ENCODE measurements at places on chromosomes 3 and 15. TPM values are rescaled to one million over a fixed set of nuclear protein-coding genes. Genes with fewer than 3 reads are reported as not detected.
A peak's percentile ranks its signal among the peaks of the same experiment; 100 is the strongest.

DNA sequence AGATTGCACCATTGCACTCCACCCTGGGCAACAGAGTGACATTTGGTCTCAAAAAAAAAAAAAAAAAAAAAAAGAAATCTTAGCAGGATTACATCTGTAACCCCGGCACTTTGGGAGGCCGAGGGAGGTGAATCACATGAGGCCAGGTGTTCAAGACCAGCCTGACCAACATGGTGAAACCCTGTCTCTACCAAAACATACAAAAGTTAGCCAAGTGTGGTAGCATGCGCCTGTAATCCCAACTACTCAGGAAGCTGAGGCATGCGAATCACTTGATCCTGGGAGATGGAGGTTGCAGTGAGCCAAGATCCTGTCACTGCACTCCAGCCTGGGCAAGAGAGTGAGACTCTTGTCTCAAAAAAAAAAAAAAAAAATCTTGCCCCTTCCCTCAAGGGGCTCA, 40.4 kb downstream of the LIPC start:
- no peak for DNase-seq

Gene CADM2
- 11.6 TPM for total RNA-seq

- no peak for DNase-seq
Observed at GRCh38 chr15:68054628-68055223, 611 bp downstream of the PIAS1 start.

DNA sequence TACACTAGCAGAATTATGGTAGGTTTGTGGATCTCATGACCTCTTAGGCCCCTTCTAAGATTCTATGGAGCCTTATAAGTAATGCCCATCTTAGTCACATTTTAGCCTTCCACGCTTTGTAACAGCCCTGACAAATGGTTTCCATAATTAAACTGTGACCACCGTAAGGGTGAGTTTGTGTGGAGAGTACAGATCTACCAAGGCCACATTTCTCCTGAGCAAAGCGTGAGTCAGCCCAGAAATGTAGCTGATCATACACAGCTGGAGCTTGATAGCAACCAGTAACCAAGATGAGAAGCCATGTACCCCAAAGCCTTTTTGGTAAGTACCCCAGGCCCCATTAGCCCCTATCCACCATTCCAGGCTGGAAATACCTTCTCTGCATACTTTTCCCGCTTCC, 31.7 kb downstream of the CHAC1 start:
- no peak for DNase-seq

DNA sequence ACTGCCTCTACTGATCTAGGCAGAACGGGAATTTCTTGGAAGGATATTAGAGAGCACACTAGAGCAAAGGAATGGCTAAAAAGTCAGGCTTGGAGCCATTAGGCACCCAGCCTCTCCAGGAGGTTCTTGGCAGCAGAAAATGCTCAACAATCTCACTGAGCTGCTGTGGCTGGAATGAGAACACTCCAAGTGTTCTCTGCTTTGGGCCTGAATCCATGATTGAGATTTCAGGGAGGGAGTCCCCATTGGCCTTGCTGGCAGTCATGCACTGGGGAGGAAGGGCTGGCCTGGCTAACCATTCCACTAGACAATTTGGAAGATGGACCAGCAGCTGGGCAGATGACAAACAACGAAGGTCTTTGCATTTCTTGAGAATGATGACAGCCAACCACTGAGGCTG, 362.6 kb downstream of the SHQ1 start:
- no peak for DNase-seq

GRCh38 chr3:82824491-82824890, 1063.0 kb upstream of the GBE1 start:
- no peak for DNase-seq

Gene TIMP4
- 26.7 TPM for total RNA-seq

Gene SEMA4B
- total RNA-seq, result 30.7 TPM

- no peak for DNase-seq
Observed at GRCh38 chr3:101618726-101619125, 44.7 kb downstream of the PCNP start.

DNA sequence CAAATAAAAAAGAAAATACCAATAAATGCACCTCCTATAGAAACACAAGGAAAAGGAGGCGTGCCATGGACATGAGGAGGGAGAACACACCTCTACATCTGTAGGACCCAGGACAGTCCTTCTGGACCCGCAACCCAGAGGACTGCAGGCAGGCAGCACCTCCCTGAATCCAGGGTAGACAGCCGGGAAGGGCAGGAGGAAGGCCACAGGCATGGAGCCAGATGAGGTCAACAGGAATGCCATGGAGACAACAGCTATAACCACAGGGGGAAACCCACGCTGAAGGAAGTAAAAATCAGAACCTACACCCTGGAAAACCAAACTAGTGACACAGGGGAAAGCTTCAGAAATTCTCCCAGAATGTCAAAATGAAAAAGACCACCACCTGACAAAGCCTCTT, 248.8 kb upstream of the NSMCE3 start:
- DNase-seq, result peak; percentile 72

Gene KCNAB1
- total RNA-seq, result 0.83 TPM

Gene TXNRD3
- 12.8 TPM for total RNA-seq

Gene MCF2L2
- total RNA-seq, result 1.0 TPM

DNA sequence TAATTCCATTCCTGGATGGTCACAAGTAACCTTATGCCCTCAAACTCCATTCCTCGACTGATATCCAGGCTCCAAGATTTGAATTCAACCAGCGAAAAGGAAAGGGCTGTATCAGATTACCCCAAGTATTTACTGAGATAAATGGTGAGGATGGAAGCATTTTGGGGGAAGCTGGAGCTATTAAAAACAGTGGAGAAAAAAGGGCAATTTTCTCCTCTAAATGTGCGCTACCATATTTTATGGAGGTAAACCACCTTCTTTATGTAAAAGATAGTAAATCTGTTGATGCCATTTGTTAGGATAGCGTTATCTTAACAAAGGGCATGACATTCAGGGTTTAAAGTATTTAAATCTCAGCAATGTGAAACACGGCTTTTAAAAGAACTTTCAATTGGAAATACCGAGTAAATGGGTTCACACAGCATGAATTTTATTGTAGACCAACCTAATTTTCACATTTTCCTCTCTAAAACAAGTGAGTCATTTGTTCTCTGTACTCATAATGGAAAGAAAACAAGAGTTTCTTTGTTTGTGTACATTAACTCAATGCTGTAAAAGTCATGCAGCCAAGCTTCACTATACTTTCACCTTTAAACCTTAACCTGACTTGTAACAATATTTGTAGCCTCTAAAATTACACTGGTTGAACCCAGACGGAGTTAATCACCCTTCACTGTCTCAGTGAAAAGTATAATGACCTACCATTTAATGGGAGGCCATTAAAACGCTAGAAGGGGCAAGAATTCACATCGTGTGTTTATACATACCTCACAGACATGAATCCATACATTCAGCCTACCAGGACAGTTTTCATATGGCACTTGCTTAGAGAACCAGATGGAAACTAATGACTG, 773.4 kb downstream of the ROBO1 start:
- no peak for DNase-seq

Gene RTF1
- total RNA-seq, result 37.3 TPM

Gene CCNB2
- not detected for total RNA-seq

Gene GOLGA6D
- total RNA-seq, result not detected

- DNase-seq, result no peak
Observed at GRCh38 chr15:74531144-74531811, 9.7 kb upstream of the ARID3B start.

Gene MRPS11
- total RNA-seq, result 44.9 TPM

DNA sequence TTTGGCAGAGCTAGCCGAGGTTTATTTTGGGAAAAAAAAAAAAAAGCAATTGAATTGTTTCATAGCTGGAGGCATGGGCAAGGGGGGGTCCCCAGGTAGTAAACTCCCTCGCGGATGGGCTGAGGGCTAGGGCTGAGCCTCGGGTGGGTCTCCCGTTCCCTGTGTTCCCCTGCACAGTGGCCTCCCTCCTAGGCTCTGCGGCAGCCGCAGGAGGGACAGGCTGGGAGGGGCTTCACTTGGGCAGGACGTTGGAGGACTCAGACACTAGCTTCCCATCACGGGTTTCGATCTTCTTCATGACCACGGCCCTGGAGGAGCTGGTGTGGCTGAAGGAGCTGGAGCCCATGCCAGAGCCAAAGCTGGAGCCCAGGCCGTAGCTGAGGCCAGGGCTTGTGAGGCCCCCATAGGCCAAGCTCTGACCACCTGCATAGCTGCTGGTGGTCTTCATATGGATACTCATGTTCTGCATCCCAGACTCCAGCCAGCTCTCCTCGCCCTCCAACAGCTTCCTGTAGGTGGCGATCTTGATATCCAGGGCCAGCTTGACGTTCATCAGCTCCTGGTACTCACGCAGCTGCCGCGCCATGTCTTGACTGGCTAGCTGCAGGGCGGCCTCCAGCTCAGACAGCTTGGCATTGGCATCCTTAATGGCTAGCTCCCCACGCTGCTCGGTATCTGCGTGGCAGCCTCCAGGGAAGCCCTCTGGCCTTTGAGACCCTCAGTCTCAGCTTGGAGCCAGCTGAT, 64.0 kb upstream of the CDAN1 start:
- DNase-seq, result no peak

DNA sequence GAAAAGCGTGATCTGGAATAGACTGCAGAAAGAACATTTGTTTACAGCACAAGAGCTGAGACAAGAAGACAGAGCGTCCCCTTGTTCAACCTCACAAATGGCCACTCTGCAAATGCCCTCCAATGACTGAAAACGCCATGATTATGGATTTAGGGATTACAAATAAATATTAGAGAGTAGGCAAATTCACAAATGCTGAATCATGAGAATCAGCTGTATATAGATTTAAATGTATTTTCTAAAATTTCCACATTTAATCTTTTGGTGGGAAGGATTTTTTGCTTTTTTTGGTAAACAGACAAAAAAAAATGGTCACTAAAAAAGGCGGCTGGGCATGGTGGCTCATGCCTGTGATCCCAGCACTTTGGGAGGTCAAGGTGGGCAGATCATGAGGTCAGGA, 10.6 kb upstream of the POLG start:
- DNase-seq, result no peak

Gene C3orf70
- total RNA-seq, result 34.9 TPM

DNA sequence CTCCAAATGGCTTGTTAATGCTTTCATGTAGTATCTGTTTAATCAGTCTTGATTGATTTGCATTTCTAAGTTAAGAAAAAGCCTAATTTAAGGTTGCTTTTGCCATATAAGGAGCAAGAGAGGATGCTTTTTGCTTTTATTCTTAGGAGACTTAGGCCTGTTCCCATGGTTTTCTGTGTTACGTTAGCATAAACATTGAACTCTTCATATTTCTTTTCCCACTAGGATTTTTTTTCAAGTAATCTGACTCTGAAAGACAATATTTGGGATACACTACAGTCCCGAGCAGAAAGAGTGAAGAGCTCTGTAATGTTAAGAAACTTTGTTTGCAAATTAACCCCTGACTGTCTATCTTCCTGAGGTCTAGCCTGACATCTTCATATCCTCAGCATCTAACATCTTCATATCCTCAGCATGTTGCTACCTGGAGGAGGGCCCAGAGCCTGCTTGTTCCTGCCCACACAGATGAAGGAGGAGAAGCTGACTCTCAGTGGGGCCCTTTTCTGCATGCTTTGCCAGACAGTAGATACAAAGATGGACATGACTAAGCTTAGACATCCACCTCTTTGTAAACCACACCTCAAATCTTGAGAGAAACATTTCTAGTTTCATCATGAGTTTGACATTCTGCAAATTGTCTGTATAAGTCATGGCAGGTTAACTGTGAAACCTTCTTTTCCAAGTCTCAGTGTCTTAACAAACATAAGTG, 86.2 kb upstream of the COL6A5 start:
- DNase-seq, result no peak

GRCh38 chr3:185046164-185046515, 106.7 kb downstream of the C3orf70 start:
- no peak for DNase-seq

Gene MUSTN1
- 11.4 TPM for total RNA-seq

Gene ITIH1
- total RNA-seq, result not detected

GRCh38 chr3:97883736-97884135, 61.9 kb downstream of the CRYBG3 start:
- no peak for DNase-seq

Gene GXYLT2
- total RNA-seq, result 8.6 TPM

Gene ATP11B
- total RNA-seq, result 61.3 TPM

Gene TM6SF1
- 5.8 TPM for total RNA-seq

Gene SH2D7
- not detected for total RNA-seq

Gene CTXND1
- total RNA-seq, result 0.33 TPM

All from esophagus muscularis mucosa (tissue), 4 donors.